Activated T-helper 2 cell treated with anti-CD3 and anti-CD28 coated beads, Interferon-gamma antibody, Interleukin-2, Interleukin-4, amounts not matched to agents 10 μg/mL and 5 μg/mL and 100 μg/mL, durations not matched to agents 14 hours and 24 hours and 36 hours (primary cell): ENCODE measurements at places on chromosomes 6 and 20. TPM values are rescaled to one million over a fixed set of nuclear protein-coding genes. Genes with fewer than 3 reads are reported as not detected.

DNA sequence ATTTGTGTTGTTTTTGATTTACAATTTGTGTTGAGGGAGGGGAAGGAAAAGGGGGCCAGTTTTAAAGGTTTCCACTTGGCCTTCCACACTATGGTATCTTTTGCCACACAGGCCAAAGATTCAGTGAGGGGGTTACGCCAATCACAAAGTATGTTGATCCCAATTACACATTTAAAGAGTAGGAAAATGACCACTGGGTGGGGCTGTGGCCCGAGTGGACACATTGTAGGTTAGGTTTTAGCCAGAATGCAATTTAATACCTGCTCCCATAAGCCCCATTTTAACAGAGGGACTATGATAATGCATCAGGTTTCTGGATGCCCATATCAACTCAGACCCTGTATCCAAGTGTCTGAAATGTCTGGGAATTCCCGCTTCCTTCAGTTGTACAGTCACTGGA lies 15.6 kb downstream of the VGLL2 start:
- no peak for DNase-seq

DNA sequence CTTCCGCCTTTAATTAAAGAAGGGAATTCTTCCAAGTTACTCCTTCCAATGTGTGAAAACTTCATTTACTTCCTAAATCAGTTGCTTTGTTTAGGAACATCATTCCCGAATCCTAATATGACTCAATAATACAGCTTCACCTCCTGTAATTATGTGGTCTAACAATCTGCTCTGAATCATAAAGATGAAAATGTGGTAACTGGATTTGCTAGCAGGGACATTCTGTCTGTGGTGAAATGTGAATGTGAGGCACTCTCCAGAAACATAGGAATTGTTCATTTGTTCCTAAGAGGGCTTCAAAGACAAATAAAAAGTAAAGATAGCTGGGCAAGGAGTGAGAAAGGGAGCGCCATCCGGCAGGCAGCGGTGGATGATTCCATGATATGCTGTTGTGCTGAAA lies 678.1 kb downstream of the KIF16B start:
- DNase-seq, result no peak

- DNase-seq, result no peak
Observed at GRCh38 chr6:30481211-30481964, 7.9 kb upstream of the HLA-E start.

- no peak for DNase-seq
Observed at GRCh38 chr20:32920530-32921298, 62.0 kb downstream of the EFCAB8 start.

GRCh38 chr6:101085327-101085726 lies 204.2 kb upstream of the ASCC3 start:
- no peak for DNase-seq

- DNase-seq, result no peak
Observed at GRCh38 chr6:170101281-170102035, 189.4 kb downstream of the DLL1 start.

- DNase-seq, result no peak
Observed at GRCh38 chr6:21856456-21856825, 262.9 kb downstream of the SOX4 start.

The KLHDC3 gene
- total RNA-seq, result 71.2 and 74.6 TPM in 2 replicates

The BPIFB4 gene
- not detected in 2 replicates for total RNA-seq

The TMEM244 gene
- not detected in 2 replicates for total RNA-seq

The PRSS16 gene
- 0.55 and 0.57 TPM in 2 replicates for total RNA-seq
